ENCODE measurements at places on chromosomes 5 and 9. TPM values are rescaled to one million over a fixed set of nuclear protein-coding genes. Genes with fewer than 3 reads are reported as not detected.

Gene EIF4EBP3
- 1.4 TPM for total RNA-seq

Gene PPWD1
- 23.7 TPM for total RNA-seq

DNA sequence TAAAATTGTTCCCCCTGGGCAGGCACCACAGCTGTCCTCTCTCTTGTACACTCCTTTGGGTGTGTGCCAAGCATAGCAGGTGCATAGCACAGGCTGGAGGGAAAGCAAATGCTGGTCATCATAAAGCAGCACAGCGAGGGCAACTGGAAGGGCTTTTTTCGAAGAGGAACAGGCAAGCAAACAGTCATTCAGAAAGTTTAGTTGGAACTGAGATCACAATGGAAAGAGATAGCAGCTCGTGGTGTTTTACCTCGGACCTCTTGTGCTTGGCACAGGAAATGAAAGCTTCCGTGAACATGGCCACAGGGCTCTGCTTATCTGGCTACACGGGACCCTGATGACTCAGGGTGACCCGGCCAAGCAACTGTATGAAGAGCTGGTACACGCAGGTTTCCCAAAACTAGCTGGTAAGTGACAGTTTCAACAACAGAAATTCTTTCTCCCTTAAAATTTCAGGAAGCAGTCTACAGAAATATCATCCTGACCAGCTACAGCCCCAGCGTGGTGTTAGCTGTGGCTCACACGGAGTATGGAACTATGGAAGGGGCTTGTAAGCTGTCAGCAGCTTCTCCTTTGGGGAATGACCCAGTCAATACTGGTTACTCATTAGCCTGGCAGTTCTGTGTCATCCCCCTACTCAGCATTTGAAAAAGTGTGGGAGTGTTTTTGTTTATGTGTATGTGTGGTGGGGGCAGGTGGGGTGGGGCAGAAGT lies 48.1 kb downstream of the POC5 start:
- DNase-seq: peak; percentile 49

GRCh38 chr5:76816110-76816831 lies 2.6 kb upstream of the F2RL1 start:
- DNase-seq: no peak

- no peak for DNase-seq
These were observed 162.4 kb downstream of the CHSY3 start for GRCh38 chr5:130066644-130067043.
